AG08396 (cell line): ENCODE measurements at places on chromosomes 4 and X.

DNA sequence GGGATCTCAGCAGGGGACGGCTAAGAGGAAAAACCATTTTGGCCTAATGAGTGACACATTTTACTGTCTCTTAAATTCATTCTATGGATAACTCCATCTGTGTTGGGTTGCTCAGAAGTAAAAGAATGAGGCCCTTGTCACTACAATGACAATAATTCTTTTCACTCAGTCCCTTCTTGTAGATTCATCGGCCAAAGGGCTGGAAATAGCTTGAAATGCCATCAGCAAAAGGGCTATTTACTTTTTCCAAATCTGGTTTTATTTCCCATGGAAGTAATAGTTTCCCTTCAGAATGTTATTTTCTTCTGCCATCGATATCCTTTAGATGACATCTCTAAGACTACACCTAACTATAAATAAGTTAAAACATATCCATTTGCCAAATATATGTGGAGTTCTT is 7.4 kb downstream of the MEPE start:
- DNase-seq = no peak

DNA sequence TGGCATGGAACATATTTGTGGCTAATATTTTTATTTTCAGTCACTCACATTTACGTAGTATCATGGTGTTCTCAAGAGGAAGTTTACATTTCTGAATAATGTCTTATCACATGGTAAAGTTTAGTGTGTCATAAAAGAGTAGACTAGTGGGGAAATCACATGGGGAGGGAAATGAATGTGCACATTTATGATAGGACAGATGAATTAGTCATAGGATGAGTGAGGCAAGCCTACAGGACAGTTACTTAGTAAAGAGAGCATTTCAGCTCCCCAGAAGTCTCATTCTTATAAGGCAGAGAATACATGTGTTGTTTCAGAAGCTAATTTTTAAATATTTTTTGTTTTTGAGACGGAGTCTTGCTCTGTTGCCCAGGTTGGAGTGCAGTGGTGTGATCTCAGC is 6.2 kb downstream of the GK start:
- peak; percentile 51 for DNase-seq

DNA sequence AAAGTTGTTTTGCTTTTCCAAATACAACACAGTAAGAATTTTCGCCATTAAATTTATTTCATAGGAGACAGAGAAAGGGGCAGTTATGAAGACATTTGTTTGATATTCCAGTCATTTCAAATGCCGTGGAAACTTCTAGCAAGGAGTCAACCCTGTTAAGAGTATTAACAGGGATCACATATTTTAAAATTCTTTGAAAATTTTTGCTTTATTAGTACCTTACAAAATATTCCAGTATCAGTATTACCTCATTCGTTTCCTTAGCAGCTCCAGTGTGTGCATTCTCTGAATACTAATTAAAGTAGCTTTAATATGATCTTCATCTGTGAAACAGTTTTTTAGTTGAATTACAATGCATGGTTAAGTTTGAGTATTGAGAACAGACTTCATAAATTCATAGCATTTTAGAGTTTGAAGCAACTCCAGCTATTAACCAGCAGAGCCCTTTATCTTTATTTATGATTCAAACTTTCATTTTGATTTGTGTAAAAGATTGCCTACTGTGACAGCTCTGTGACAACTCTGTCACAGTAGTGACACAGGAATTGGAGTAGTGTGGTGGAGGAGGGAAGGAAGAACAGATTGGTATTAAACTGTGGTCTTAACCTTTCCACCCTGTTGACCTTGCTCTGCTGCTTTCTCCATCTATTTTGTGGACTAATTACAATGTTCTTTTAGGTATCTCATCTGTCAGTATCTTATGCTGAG is 86.3 kb downstream of the PDLIM5 start:
- no peak for DNase-seq

DNA sequence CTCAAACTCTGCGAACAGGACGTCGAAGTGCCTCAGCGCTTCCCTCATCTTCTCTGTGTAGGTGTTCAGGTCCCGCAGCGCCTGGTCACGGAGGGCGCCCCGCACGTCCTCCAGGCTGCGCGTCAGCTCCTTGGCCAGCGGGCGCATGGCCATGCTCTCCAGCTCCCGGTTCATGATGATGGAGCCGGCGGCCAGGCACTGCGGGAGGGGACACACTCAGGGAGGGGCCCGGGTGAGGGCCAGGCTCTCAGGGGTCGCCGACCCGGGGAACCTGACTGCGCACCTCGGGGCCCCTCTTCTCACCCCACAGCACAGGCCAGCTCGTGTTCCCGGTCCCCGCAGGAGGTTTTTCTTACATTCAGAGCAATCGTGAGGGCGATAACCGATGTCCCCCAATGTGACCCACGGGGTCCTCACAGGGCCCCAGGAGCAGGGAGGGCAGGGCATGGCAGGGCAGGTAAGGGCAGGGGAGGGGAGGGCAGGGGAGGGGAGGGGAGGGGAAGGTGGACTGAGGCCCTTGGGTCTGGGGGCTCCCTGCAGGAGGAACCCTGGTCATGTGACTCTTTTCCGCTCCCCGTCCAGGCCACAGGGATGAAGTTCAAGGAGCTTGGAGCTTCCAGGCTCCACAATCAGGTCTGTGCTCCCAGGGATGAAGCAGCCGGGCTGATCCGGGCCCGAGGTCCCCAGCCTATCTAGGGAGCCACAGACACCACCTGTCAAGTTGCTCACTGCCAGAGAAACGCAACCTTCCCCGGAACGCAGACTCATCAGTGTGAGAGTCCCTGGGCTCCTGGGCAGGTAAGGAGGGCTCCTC is 77.8 kb upstream of the MXD4 start:
- DNase-seq = no peak

DNA sequence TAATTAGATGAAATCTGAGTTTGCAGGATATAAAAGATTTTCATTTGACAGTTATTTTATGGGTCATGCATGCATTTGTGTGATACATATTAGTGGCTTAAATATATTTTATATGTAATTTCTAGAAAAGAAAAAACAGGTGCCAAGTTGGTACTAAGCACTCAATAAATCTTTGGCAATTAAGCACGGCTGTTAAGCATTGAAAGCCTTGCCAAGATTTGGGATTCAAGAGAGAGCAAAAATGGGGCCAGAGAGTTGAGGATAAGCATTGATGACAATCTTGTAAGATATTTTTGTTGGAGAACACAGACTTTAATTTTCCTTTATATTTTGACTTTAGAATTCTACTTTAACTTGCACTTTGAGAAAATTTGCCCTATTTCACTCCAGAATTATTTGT is 249.8 kb upstream of the MAD2L1 start:
- no peak for DNase-seq

DNA sequence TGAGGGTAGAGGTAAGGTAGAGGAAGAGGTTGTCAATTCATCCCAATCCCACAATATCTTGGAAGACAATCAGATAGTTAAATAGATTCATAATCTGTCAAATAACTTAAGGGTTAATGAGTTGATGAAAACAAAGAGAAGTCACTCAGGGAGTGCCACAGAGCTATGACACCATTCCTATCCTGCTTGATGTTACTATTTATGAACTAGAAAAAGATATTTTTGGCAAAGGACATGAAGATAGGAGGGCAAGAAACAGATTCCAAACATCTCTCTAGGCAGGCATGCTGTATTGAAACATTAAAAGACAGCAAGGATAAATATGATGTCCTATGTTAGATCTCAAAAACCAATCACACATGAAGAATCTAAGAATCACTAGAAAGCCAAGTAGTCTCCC is 3.5 kb upstream of the SRPX start:
- no peak for DNase-seq
